ENCODE measurements at places on chromosomes 5 and 9.

GRCh38 chr9:27377147-27377807 lies 80.3 kb upstream of the EQTN start:
- no peak for DNase-seq

- DNase-seq, result peak; percentile 53
These were observed 66.8 kb downstream of the SLC38A9 start for GRCh38 chr5:55645304-55645703.

DNA sequence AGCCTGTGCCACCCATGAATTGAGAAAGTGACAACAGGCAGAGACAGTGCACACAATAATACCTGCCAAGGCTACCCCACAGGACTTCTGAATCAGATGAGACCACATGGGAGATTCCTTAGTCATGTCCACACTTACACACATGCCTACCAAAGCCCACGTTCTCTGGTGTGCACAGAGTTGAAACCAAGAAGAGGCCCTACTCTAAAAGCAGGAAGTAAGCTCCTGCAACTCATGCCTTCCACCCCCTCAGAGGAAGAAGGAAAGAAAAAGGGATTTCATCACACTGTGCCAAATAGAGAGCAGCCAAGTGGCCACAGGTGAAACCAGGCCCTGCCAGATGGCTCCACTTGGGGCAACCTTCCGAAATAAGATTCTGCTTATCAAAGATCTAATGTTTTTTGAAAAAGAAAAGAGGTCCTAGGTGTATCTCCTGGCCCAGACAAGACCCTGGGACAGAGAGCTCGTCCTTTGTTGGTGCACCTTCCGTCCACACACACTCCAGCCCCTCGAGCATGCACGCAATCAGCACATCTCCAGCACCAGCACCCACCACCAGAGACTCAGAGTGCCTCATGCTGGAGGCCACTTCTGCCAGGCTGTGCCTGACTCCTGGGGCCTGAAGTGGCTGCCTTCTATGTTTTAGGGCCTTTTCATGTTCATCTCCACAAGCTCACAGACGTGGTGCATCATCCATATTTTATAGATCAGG lies 114.6 kb upstream of the SPOCK1 start:
- no peak for DNase-seq

- no peak for DNase-seq
These were observed 163.1 kb downstream of the AOPEP start for GRCh38 chr9:94889628-94890027.

DNA sequence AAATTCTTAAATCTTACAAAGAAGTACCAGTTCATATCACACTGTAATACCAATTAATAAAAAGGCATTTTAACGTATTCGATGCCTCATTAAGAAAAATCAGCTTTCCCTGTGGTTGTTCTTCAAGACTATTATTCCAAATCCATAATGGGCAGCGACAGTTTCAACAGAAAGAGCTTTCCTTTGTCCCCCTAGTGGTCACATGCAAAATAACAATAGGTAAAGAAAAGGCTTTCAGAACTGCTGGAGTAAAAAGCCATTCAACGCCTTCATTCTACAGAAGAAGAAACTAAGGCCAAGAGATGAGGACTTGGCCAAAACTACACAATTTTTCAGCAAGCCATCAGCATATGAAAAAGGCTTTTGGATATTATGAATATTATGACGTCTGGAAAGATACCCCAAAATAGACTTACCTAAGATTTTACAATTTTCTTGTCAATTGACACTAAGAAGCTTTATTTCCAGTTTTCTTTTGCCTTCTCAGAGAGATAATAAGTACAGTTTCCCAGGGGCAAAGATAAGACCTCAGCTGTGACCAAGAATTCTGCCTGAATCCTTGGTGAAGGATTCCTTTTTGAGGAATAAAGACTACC lies 6.7 kb upstream of the CDH6 start:
- DNase-seq, result peak; percentile 23
